ENCODE measurements at places on chromosomes 1 and 21.
A peak's percentile ranks its signal among the peaks of the same experiment; 100 is the strongest.

DNA sequence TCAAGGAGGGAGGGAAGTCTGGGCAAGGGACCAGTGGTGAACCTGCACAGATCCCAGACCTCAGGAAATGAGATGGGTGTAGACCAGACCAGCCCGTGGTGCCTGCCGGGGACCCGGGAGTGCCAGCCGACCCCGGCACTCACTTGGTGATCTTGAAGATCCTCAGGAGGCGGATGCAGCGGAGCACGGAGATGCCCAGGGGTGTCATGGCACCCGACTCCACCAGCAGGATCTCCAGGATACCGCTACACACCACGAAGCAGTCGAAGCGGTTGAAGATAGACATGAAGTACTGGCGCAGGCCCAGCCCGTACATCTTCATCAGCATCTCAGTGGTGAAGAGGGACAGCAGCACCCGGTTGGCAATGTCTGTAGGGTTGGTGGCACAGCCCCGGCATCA lies 34.5 kb downstream of the CACNA1S start:
- no peak for DNase-seq

DNA sequence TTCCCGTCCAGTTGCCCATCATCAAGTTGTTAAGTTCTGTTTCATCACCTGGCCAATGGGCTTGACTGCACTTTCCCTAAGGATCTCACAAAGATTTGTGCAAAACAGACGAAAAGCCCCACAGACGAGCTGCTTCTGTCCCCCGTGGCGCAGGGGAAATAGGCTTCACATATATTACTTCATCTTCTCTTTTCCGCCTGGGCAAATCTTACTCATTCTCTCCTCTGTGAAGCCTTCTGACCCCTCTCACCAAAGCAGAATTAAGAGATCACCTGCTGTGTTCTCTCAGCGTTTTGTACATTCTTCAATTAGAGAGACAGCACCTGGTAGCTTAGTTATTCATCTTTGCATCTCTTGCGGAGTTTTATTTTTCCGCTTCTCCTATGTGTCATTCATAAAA lies 129.8 kb downstream of the IGSF21 start:
- no peak for DNase-seq

DNA sequence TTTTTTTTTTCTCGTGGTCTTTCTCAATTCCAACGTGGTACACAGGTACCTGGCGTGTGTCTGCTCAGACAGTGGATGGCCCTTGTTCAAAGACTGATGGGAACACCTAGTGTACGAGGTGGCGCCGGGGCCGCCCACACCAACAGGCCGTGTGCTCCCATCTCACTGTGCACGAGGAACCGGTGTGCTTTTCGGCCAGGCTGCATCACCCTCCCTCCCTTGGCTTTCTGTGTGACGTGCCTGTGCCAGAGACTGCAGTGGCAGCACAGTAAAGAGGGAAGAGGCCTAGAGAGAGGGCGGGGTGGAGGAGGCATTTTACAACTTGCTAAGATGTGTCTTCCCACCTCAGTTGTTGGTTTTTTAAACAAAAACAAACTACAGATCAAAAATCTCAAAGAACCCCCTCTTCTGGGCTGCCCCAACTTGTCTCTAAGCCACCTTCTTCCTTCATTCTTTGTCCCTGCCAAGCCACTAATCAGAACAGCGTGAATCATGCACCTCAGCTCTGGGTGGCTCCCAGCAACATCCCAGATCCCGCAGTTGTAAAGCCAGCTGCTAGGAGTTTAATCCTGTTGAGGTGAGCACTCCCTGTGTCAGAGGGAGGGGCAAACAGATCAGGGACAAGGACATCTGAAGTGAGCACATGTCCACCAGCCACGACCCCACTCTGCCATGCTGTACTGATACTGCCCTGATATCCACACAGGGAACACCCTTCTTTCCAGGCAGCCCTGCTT lies 20.7 kb downstream of the IRF2BP2 start:
- no peak for DNase-seq

- DNase-seq = no peak
Measured at GRCh38 chr1:12549460-12550349, 68.3 kb downstream of the DHRS3 start.

GRCh38 chr1:243475966-243476365 lies 220.1 kb downstream of the SDCCAG8 start:
- DNase-seq = peak; percentile 100

DNA sequence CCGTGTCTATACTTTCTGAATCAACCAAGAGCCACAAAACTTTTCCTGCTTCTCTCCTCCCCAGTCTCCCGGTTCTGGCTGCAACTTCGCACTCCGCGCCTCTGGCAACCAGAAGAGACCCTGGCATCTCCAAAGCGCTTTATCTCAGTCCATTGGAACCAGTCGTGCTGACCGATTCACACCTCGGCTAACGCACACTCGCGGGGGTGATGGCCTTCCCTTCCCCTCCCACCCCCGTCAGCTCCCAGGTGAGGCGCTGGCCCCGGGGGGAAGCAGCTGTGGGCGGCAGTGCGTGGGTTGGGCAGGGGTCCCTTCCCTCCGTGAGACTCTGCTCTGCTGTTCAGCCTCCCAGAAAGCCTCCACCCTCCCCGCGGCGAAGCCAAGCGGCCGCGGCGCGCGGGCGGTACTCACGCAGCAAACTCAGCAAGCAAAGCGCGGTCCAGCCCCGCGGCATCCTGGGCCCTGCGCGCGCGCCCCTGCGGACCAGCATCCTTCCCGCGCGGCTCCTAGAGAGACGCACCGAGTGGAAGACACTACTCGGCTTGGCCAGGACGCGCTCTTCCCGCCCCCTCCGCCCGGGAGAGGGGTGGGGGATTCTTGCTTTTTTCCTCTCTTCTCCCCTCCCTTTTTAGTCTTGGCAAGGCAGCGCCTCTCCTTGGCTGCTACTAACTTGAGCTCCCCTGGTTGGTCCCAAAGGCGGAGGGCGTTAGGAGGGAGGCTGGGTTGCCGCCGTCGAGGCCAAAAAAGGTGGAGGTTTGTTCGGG lies at the start of gene CD34:
CD34 (minus strand) TSS at position 535 of the 764 bp plus-strand sequence; CDS start at position 490, 45 bp downstream.
- no peak for DNase-seq

DNA sequence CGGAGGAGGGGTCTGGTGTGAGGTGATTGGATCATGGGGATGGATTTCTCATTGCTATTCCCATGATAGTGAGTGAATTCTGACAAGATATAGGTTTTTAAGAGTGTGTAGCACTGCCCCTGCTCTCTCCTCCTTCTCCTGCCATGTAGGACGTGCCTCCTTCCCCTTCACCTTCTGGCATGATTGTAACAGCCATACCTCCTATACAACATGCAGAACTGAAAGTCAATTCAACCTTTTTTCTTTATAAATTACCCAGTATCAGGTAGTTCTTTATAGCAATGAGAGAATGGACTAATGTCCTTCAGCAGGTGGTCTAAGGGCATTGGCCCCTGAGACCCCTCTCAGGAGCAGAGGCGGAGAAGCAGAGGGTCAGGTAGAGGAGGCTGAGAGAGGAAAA lies 168.7 kb upstream of the ETV3 start:
- no peak for DNase-seq

DNA sequence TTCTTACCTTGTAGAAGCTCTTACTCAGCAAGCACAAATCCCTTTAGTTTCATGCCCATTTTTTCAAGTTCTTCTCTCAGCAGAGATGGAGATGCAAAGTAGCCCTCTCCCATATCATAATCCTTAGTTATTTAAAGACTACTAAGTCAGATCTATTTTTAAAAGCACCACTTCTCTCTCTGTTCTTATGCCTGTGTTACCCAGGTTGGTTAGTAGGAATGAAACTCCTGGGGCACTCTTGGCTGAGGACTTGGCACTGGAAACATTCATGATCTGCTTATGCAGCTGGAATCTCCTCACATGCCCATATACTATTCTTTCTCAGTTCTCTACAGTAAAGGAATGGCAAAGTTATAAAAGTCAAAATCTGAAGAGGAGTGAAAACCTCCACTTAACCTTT lies 51.9 kb upstream of the PPP2R5A start:
- DNase-seq = no peak

DNA sequence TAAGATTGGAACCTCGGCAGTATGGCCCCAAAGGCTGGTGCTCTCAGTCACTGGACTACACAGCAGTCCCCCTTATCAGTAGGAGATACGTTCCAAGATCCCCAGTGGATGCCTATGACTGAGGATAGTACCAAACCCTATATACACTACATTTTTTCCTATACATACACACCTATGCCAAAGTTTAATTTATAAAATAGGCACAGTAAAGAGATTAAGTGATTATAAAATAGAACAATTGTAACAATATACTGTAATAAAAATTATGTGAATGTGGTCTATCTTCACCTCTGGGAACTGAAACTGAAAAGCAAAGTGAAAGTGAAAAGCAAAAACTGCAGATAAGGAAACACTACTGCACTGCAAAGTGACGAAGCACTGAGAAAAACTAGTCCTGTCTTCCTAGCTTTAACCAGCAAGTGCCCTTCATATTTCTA lies 96.8 kb downstream of the INTS7 start:
- no peak for DNase-seq

DNA sequence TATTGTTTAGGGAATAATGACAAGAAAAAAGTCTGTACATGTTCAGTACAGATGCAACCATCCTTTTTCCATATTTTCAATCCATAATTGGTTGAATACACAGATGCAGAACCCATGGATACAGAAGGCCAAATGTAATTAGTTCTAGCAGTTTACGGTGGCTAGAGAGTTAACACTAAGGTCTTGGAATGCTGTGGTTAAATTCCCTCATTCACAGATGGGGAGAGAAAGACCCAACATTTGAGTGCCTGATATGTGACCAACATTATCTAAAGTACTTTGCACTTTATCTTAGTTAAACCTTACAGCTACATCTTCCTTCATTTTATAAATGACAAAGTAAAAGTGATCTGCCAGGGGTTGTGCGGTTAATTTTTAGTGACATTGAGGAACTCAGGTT lies 5.3 kb downstream of the SCMH1 start:
- DNase-seq = no peak

- DNase-seq = peak; percentile 16
Measured at GRCh38 chr1:242448910-242449645, 75.4 kb downstream of the PLD5 start.

DNA sequence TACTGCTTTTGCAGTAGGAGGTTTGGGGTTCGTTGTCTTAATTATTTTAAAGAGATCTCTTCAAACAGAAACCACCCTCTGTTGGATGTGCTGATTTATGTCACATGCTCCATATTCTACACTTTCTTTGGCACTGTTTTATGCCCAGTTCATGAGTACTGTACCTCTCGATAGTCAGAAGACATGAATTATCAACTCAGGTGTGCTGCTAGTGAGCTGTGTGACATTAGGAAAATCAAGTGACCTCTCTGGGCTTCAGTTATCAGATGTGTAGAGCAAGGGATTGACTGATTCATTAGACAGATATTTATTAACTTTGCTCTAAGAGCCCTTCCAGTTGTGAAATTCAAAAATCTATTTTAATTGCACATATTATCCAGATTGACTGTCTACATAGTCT lies 2.1 kb upstream of the AHCTF1 start:
- no peak for DNase-seq

- DNase-seq = no peak
Measured at GRCh38 chr1:228923973-228924686, 188.9 kb downstream of the RHOU start.

DNA sequence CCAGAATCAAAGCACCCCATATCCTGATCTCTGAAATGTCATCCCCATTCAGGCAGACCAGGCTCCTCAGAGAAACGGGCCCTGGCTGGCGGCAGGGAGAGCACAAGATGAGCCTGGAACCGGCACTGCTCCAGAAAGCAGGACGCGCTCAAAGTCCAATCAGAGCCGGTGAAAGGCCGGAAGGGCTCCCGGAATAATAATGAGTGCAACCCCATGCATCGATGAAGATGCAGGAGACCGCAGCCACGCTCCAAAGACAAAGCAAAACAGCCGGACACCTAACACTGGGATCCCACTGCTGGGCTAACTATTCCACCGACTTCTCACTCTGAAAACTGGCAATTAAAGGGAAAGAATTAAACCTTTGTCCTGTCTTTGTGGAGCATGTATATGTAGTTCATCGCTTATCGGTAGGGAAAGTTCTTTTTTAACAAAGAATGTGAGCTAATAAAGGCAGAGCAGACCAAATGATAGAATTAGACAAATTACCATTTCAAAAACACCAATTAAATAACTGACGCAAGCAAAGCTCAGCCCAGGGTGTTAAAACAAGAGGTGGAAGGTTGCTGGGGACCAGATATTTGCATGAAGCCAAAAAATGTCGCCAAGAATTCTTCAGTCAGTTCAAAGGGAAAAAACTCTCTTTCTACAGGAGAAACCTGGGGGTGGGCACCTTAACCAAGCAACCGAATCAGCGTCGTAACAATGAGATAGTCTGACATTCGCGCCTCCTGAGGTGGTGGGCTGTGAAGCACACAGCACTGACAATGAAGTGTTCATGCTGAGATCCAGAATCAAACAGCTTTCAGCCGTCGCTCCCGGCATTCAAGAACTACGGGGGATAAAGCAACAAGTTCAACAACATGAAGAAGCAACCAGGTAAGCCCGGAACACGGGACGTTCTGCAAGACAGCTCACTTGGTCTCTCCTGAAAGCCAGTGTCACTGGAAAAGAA lies 95.2 kb downstream of the NPHP4 start:
- no peak for DNase-seq

GRCh38 chr1:3066250-3066711 lies 2.7 kb upstream of the PRDM16 start:
- no peak for DNase-seq

DNA sequence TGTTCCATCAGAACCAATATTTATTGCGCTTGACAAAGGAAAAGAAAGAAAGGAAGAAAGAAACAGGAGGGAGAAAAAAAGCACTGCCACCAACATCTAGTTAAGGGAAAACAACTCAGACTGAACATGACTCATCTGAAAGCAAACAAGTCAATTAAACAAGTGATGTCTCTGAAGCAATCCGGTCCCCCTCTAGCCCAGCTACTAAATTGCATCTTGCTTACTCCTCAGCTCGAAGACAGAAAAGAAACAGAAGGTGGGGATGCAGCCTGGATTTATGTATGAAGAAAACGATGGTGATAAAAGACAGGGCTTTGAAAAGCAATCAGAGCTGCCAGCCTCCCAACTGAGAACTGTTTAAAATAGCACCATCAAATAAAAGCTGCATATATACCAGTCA lies 188.2 kb downstream of the OMA1 start:
- DNase-seq = peak; percentile 8

GRCh38 chr1:207579436-207579799 lies 65.5 kb upstream of the CR1L start:
- peak; percentile 6 for DNase-seq

DNA sequence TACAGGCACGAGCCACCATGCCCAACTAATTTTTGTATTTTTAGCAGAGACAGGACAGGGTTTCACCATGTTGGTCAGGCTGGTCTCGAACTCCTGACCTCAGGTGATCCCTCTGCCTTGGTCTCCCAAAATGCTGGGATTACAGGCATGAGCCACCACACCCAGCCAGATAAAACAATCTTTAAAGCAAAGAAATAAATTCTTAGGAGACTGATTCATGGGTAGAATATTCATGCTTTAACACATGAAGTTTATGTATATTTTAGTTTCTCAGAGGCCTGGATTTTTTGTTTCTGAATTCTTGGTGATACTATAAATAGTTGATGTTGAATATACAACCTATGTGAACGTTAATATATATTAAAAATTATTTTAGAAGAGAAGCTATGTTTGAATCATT lies 127.4 kb upstream of the KIAA1614 start:
- DNase-seq = no peak

GRCh38 chr1:86146566-86146965 lies 10.0 kb downstream of the COL24A1 start:
- no peak for DNase-seq

- no peak for DNase-seq
Measured at GRCh38 chr1:28147264-28148094, 29.0 kb downstream of the PTAFR start.

GRCh38 chr1:204565617-204566582 lies 49.7 kb downstream of the MDM4 start:
- DNase-seq = peak; percentile 87

Data from NCI-H1694 (cell line).